ENCODE measurements at places on chromosomes 1 and 21.

GRCh38 chr21:28781602-28782276 is 210.9 kb downstream of the LTN1 start:
- DNase-seq, result no peak

DNA sequence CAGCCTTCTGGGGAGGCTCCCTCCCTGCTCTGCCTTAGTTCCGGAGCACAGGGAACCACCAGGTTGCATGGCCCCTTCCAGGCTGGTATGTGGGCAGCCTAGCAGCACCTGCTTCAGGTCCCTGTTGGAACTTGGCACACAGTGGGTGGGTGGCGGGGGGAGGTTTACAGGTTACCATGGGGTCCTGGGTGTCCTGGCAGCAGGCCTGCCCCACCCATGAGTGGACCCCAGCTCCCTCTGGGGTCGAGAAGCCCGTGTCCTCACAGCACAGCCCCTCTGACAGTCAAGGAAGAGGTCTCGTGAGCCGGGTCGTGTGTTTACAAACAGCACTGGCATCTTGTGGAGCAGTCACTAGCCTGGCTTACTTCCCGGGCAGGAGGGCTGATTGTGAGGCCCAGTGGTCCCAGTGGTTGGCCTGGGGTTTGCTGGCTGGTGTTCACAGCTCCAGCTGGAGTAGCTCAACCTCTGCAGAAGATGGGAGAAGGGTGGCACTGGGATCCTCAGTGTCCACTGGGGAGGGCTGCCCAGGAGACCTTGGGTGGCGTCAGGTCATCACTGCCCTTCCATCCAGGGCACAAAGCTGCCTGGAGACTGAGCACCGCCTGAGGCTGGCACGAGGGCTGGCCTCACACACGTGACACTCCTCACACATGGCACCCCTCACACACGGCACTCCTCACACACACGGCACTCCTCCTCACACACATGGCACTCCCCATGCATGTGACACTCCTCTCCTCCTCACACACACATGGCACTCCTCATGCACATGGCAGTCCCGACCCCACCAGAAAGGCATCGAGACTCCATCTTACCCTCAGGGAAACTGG is 100.9 kb downstream of the RIPK4 start:
- DNase-seq, result no peak

GRCh38 chr1:58084266-58084665 is 462.3 kb downstream of the OMA1 start:
- no peak for DNase-seq

DNA sequence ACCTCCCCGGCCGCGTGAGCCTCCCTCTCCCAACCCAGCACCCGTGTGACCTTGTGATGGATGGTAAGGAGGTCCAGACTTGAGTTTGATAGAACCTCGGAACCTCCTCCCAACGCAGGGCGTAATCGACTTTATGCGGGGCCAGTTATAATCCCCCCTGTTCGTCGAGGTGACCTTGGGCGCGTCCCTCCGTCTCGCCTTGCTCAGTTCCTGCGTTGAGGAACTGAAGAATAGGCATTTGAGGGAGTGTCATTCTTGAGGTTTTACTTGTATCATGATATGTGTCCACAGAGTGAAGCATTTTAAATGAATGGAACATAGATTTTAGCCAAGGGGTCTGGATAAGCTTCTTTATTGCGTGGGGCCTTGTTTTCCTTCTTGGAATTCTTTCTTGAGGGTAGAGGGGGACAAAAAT is 433 bp downstream of the TIMM17A start:
- no peak for DNase-seq

DNA sequence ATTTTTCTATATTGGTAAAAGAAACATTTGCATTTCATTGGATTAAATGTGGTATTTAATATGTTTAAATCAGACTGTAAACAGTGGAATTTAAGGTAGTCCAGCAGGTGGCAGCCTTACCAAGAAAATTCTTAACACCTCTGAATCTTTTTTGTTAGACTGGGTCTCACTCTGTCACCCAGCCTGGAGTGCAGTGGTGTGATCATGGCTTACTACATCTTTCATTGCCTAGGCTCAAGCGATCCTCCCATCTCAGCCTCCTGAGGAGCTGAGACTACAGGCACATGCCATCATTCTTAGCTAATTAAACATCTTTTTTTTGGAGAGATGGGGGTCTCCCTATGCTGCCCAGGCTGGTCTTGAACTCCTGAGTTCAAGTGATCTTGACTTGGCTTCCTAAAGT is 98.8 kb downstream of the RABGAP1L start:
- no peak for DNase-seq

DNA sequence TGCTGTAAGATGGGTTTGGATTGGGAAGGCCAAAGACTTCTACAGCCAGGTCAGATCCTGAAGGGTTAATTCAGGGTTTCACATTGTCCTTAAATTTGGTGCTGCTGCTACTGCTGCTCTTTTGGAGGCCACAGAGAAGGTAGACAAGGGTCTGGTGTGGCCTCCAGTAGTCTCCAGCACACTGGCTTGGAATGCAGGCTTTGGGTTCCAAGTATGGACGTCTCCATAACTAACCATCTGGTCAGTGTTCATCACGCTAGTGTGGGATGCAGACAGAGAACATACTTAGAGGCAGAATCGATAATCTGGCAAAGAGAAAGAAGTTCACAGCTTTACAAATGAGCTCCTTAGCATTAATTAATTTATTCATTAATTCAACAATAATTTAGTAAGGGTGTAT is 154.1 kb downstream of the ZBTB18 start:
- DNase-seq, result no peak

- DNase-seq, result no peak
These were observed 96.9 kb upstream of the AKT3 start for GRCh38 chr1:243946946-243947345.

DNA sequence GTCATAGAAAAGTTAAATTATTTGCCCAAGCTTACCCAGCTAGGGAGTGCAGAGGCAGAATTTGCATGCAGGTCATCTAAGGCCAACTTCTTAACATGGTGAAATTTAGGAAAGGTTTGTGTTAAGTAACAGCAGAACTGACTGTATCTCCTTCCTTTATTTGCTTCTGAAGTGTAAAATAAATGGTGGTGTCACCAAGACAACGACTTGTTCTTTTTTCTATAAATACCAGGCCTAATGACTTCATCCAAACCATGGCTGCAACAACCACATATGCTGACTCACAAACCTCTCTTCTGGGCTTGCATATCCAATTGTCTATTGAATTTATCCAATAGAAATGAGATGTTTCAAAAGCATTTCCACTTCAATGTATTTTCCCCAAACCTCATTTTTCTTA is 19.1 kb downstream of the COL24A1 start:
- DNase-seq, result no peak

DNA sequence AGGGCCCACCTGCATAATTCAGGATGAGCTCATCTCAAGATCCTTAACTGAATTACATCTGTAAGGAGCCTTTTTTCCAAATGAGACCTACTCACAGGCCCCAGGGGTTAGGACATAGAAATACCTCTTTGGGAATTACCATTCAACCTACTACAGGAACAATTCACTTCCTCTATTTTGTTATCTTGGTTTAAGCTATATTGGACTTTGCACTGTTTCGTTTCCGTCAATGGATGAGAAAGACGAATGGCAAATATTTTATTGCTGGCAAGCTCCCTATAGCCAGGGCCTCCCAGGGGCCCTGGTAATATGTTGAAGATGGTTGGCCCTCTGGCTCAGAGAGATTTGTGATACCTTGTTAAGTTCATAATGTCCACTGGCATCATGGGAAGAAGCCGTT is 384.2 kb upstream of the DUSP10 start:
- DNase-seq, result no peak

GRCh38 chr1:47577303-47578025 is 139.6 kb downstream of the FOXD2 start:
- no peak for DNase-seq

GRCh38 chr1:201406831-201407406 is 7.8 kb upstream of the LAD1 start:
- no peak for DNase-seq

- no peak for DNase-seq
These were observed 17.3 kb downstream of the PDC start for GRCh38 chr1:186443638-186444037.

DNA sequence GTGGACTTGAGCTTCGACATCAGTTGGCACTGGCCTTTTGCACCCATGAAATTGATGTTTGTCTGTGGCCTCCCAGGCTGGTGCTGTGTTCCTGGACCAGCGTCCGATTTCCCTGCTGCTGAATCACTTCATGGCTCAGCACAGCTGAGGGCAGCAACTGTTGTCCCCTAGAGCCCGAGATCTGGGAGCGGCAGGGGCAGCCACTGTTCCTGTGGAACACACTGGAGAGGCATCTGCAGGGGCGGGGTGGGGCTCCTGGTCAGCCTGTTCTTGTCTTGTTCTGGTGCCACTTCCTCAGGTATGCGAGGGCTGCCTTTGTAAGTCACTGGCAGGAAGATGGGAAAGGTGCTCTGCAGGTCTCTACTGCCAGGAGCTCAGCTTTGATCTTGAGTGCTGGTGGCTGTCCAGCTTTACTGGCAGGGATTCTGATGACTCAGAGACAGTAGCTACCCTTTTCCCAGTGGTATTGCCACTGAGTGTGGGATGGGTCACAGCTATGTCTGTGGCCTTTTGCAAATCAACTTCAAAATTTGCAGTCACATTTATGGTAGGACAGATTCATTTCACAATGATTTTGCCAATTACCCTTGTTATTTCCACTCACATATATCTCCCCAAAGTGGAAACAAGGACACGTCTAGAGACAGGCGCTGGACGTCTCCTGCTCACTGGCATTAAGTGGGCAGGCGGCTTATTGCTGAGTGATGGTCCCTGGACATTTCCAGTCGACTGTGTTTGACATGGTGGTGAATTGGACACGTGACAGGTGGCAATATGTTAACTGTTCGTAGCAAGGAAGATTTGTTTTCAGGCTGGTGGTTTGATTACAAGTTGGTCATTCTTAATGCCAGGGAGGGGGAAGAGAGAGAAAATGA is 15.3 kb downstream of the AGPAT3 start:
- DNase-seq, result no peak
